ENCODE measurements at places on chromosomes 11 and 22.

DNA sequence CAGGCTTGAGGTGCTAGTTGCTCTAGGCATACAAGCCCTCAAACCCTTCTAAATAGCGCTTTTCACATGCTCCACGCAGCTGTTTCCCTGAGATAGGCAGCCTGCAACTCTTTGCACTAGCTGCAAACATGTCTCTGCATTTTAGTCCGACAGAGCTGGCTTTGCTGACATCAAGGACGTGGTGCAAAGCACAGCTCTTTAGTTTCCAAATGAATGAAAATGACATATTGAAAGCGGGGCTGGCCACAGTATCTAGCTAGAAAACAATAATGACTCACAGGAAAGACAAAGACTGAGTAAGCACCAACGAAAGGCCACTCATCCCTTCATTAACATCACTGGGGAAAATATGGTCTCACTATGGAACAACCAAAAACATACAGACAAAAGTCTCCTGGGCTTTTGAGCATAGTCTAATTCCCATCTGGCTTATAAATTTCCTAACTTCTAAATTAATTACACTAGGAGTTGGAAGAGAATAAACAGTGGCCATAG lies 15.3 kb upstream of the ZC3H12C start:
- peak; percentile 63 for DNase-seq

DNA sequence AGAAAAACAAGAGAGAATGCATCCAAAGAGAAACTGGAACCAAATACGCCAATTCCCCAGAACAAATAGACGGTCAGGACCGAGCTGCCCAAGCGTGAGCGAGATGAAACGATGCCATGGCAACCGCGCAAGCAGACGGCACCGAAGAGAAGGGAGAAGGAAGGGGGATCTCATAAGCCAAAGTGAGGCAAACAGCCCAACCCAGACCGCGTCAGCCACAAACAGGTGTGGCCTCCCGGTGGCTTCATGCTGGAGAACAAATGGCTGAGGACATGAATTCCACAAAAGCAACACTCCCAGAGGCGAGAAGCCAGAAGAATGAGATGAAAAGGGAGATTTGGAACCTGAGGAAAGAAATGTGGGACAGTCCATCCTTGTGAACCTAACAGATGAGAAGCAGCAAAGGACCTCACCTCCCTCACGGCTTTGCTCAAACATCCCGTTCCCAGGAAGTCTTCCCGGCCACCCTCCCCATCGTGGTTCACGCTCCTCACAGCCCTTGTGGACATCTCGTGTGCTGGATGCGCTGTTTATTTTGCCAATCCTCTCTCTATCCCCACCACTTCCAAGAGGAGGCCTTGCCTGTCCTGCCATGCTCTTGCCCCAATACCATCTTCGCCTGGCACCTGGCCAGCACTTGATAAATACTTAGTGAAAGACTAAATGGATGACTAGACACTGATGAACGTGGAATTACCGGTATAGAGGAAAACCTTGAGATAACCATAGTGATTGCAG lies 89.1 kb upstream of the RTL6 start:
- DNase-seq, result no peak

GRCh38 chr11:46386674-46387073 lies 4.9 kb downstream of the CHRM4 start:
- DNase-seq, result no peak

- DNase-seq, result no peak
Measured at GRCh38 chr11:115390441-115390840, 113.8 kb downstream of the CADM1 start.

GRCh38 chr11:44345781-44346180 lies 35.8 kb upstream of the ALX4 start:
- DNase-seq, result no peak

DNA sequence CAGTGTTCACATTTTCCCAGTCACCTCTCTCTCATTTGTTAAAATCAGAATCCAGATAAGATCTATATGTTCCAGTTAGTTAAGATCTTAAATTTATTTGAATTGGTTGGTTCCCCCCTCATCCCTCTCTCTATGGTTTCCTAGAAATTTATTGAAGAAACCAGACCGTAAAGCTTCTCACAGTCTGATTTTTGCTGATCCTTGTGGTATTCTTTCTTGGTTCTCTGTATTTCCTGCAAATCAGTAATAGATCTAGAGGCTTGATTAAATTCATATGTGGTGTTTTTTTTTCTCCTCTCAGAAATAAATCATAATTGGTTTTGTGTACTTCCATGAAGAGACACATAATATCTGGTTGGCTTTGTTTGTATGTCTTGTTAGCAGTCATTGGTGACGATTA lies 147.5 kb downstream of the TMEM135 start:
- no peak for DNase-seq

- DNase-seq, result peak; percentile 58
Measured at GRCh38 chr11:64058494-64058893, 22.8 kb downstream of the FLRT1 start.

- no peak for DNase-seq
Measured at GRCh38 chr11:69686452-69686851, 11.3 kb upstream of the LTO1 start.

Measured in Daoy (cell line).